ENCODE measurements at places on chromosomes 12 and 14. TPM values are rescaled to one million over a fixed set of nuclear protein-coding genes. Genes with fewer than 3 reads are reported as not detected.

GRCh38 chr12:49965836-49966235 is 4.2 kb downstream of the AQP5 start:
- DNase-seq, result no peak

DNA sequence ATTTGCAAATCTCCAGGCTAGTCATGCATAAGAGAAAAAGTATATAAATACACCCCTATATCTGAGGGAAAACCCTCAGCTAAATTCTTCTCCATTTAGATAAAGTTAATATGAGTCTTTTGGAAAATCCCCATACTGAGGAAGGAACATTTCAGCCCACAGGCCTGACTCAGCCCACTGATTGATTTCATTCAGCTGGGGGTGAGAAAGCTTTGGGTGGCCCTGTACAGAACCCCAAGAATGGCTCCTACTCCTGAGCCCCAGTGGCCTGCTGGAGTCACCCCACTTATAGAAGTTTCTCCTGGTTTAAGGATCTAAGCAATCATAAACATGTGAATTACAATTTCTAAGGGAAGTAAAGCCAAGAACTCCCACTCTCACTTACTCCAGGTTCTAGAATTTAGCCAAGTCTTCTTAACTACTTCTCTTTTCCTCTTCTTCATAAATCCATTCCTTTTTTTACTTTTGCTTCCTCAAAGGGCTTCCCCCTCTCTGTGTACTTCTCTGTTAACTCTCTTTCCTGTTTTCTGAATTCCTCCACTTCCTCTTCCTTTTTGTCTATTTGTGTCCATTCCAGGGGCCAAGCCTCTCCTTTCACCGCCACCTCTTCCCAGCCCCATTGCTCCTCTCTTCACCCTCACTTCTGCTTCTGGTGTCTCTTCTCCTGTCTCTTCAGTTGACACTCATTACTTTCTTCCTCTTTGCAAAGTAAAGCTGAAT is 21.0 kb downstream of the RTN1 start:
- DNase-seq, result no peak

GRCh38 chr14:91149462-91149861 is 35.6 kb downstream of the DGLUCY start:
- peak; percentile 54 for DNase-seq

DNA sequence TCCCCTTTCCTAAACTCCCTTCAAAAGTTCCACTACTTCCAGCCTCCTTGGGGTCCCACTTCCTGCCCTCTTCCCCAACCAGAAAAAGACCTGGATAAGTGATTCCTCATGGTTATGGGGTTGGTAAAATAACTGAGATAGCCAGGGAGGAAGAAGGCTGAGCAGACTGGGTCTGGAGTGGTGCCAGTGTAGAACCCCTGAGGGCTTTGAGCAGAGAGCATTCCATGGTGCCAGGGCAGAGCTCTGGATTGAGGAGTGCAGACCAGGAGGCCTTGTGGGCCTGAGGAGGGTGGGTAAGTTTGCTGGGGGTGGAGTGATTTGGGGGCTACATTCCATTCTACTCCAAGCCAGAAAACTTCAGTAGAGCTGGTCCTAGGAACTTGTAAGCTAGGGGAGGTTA is 9.5 kb upstream of the CISTR start:
- no peak for DNase-seq

IAPP gene
- not detected for polyA plus RNA-seq

GRCh38 chr14:47676315-47676617 is 861 bp upstream of the MDGA2 start:
- DNase-seq, result no peak

RDH16 gene
- 0.06 TPM for polyA plus RNA-seq

NPAS3 gene
- 0.15 TPM for polyA plus RNA-seq
